Right renal pelvis (tissue), 4 donors: ENCODE measurements at places on chromosomes 3 and 15.

DNA sequence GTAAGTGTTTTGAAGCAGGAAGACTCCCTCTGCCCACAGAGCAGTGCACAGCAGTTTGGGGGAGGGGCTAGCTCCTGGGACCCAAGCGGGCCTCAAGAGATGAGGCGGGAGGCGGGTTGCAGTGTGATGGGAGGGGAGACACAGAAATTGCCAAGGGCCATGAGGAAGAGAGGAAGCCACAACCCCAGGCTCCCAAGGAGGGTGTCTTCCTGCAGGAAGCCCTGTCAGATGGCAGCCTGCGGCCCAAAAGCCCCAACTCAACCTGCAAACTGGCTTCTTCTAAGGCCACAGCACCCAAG lies 7.3 kb upstream of the ISLR2 start:
- DNase-seq: no peak

DNA sequence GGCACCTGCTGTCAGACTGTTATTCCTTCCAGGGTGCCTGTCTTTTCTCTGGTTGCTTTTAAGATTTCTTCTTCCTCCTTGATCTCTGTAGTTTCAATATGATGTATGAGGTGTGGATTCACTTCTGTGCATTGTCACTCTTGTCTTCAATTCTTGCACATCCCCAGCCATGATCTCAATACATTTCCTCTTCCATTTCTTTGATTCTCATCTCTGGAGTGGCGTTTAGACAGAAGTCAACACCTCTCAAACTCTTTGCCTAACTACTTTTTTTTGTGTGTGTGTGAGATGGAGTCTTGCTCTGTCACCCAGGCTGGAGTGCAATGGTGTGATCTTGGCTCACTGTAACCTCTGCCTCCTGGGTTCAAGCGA lies 224.4 kb upstream of the LYSMD4 start:
- no peak for DNase-seq

DNA sequence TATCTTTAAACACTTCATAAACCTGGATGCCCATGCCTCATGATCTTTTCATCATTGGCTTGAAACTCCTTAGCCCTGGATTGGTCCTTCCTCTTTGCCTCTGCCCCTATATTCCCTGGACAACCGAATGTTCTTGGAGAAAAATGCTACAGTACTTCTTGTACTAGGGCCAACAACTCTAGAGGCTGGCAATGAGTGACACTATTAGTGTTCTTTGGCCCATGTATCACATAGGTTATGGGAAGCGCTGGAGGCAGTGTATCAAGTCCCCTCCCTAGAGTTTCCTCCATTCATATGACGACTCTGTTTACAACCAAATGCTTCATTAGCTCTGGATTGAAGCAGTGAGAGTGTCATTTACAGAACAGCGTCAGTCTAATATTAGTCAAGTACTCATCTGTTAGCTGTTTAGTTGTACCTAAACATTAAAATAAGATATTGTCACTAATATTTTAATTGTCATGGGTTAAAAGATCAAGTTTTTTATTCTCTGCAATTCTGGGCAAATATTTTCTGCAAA lies 66.4 kb upstream of the MYO5C start:
- DNase-seq: no peak

DNA sequence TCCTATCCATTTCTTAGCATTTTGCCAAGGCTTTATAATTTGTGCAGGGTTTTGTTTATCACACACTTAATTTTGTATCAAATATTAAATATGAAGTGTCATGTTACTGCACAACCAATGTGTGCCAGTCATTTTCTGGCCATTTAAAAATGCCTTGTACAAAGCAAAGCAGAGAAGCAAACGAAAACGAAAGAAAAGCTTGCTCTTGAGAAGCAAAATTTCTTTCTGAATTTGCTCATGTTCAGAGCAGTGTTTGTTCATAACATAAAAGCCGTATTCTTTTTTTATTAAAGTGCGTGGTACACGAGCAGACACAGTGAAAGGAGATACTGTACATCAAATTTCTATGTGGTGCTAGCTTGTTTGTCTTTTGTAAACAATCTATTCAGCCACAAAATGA lies 792.6 kb downstream of the NAALADL2 start:
- DNase-seq: no peak

- no peak for DNase-seq
Measured at GRCh38 chr3:170966495-170966894, 58.1 kb upstream of the EIF5A2 start.

GRCh38 chr3:30289766-30290165 lies 316.6 kb upstream of the TGFBR2 start:
- DNase-seq: no peak

DNA sequence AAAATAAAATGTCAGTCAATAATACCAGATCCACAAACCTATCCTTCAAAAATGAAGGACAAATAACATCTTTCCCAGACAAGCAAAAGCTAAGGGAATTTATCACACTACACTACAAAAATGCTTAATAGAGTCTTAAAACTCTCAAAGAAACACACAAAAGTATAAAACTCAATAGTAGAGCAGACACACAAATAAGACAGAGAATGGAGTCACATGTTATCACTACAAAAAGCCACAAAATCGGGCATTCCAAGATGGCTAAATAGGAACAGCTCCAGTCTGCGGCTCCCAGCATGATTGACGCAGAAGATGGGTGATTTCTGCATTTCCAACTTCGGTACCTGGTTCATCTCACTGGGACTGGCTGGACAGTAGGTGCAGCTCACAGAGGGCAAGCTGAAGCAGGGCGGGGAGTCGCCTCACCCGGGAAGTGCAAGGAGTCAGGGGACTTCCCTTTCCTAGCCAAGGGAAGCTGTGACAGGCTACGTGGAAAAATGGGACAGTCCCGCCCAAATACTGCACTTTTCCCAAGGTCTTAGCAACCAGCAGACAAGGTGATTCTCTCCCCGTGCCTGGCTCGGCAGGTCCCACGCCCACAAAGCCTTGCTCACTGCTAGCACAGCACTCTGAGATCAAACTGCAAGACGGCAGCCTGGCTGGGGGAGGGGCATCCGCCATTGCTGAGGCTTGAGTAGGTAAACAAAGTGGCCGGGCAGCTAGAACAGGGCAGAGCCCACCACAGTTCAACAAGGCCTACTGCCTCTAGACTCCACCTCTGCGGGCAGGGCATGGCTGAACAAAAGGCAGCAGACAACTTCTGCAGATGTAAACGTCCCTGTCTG lies 46.3 kb downstream of the SENP7 start:
- DNase-seq: no peak

DNA sequence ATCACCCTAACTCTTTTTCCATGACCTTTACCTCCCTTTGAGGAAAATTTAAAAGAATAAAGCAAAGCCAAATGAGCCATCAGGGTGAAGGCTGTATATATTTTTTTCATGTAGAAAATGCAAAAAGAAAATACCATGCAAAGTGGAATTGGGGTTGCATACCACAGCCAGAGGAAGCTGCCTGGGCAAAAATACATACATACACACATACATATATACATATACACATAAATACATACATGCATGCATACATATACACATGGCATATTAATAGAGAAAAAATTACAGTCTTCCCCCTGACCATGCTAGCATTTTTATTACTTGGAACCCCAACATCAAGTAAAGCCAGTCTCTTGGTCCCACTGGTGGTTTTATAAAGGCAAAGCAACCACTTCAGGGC lies 63.7 kb upstream of the TMCO5A start:
- no peak for DNase-seq

DNA sequence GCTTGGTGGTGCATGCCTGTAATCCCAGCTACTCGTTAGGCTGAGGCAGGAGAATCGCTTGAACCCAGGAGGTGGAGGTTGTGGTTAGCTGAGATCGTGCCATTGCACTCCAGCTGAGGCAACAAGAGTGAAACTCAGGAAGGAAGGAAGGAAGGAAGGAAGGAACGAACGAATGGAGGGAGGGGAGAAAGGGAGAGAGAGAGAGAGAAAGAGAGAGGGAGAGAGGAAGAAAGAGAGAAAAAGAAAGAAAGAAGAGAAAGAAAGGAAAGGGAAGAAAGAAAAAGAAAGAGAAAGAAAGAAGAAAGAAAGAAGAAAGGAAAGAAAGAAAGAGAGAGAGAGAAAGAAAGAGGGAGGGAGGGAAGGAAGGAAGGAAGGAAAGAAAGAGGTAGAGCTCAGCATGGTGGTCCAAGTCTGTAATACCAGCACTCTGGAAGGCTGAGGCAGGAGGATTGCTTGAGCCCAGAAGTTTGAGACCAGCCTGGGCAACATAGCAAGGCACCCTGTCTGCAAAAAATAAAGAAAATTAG lies 81.9 kb downstream of the P2RY1 start:
- DNase-seq: no peak

DNA sequence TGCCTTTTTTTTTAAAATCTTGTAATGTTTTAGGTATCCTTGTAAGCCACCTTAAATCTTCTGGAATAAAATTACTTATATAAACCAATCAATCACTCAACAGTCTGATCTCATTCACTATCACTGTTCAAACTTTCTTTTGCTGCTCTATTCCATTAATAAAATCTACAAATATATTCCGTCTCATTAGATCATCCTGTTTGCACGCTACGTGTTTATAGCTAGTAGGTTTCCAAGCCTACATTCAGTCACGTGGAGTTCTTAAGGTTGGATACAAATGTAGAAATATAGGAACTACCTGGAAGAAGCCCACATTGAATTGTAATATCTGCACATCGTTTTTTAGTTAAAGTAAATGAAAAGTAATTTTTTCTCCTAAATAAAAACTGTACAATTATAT lies 274.8 kb upstream of the CNTN4 start:
- no peak for DNase-seq

- DNase-seq: no peak
Measured at GRCh38 chr15:60945196-60945595, 283.9 kb downstream of the RORA start.

DNA sequence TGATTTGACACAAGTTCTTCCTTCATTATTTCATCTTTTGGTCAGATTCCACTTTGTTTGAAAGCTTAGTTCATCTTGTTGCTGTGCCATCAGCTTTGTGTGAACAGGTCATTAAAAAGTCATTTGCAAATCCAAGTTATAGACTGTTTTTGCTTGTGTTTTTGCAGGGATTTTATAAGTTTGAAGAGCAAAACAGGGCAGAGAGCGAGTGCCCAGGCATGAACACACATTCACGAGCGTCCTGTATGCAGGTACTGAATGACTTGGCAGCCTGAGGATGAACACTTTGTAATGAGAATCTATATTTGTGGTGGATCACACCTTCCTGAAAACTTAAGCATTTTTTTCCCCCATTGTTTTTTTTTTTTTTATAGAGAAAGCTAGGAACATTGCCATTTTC lies 60.6 kb upstream of the SAMMSON start:
- DNase-seq: no peak

GRCh38 chr3:119237299-119237698 lies 3.4 kb downstream of the B4GALT4 start:
- DNase-seq: no peak

DNA sequence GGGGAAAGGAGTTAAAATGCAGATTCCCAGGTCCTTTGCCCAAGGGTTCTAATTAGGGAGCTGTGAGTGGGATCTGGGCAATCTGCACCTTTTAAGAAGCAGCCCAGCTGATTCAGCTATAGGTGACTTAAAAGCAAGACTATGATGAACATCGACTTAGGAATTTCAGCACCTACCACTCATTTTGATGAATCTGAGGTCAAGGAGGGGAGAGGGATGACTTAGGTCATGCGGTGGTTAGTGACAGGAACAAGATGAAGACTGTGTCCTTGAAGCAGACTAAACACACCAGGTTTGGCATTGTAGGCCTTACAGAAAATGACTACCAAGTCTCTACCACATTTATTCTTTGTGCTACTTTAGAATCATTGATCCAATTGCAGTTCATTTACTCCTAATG lies 196.3 kb downstream of the DTWD1 start:
- DNase-seq: no peak

DNA sequence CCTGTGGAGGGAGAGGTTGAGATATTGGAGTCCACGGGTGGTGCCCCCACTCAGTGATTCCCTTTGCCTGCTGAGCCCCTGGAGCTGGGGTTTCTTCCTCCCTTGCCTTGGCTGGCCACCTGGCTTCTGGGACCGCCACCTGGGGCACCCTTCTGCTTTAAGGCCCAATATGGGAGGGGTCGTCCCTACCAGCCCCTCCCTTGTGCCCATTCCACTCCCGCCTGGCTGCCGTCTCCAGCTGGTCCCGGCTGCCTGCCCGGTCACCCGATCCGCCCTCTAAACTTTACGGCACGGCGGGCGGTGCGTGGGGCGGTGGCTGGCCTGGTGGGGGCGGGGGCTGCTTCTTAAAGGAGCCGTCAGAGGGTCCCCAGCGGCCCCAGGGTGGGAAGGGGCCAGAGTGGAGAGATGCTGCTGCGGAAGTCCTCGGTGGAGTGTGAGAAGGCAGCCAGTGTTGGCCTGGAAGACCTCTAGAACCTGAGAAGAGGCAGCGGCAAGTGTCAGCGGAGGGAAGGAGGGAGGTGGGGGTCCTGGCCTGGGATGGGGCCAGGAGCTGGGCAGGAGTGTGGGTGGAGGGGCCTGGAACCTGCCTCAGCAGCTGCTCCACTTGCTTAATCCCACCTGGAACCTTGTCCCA lies 1.6 kb upstream of the SEMA3B start:
- DNase-seq: no peak

GRCh38 chr3:73508330-73508954 lies 116.3 kb downstream of the PDZRN3 start:
- no peak for DNase-seq

DNA sequence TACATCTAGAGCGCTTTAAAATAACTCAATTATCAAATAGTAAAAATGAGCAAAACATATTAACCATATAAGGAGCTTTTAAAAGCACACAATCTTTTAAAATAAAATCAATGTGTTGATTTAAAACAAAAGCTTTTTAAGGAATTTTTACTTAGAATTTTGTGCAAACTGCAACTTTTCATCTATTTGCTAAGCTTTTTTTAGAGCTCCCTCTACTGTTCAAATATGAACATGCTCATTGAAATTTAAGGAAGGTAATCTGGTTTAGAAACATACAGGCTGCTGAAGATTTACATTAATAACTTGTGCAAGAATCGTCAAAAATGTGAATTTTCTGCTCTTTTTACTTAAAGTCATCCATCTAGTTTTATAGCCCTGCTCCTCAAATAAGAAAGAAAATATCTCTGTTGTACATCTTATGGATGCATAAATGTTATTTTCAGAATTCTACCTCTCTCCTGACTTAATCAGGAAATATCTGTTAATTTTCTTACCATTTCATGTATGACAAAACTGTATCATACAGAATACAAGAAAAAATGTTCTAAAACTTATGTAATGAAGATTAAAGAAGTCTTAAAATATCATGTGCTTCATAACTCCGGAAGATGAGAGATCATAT lies 469.4 kb upstream of the ROBO2 start:
- DNase-seq: no peak

- no peak for DNase-seq
Measured at GRCh38 chr15:57694279-57694678, 12.2 kb upstream of the POLR2M start.

- no peak for DNase-seq
Measured at GRCh38 chr3:7847021-7847420, 654.6 kb upstream of the LMCD1 start.

DNA sequence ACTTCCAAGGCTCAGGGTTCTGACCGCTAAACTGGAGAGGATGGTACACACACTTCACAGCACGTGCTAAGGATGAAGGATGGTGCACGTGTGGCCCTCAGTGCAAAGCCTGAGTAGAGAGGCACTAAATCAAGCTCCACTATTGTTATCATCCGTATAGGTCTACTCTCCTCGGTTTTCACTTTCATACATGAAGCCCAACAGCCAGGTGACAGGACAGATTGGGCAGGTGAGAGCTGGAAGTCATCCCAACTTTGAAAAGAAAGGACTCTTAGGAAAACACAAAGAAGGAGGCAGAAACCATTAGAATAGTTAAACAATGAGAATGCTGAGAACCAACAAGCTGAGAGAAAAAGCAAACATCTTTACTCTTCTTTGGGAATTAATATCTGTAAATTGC lies 21.1 kb downstream of the MAGI1 start:
- DNase-seq: no peak
